Fibroblast of skin of left biceps (primary cell): ENCODE measurements at places on chromosomes 12 and 14.

DNA sequence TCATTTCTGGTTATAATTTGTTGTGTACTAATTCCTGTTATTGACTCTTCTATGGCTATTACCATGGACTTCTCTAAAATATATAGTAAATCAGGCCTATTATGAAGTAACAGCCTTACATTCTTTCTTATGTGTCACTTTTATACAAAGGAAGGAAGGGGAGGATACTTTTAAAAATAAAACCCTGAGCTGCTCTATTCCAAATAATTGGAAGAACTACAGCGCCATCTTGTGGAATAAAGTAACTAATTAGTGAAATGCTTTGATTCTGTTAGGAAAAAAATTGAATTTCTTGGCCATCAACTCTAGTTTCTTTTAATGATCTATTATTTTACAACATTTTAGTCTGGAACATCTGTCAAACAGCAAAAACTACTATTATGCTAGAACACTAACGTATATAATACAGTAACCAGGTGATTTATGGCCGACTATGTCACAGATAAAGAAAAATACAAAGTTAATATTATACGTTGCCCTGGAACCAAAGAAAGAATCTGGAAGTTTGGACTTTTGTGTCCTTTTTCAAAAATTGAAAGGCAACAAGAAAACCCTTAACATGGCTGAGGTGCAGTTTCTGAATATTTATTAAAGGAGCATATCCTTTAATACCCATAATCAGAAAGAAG is 55.0 kb upstream of the NELL2 start:
- peak; percentile 37 for DNase-seq

GRCh38 chr14:65403231-65403630 is 9.3 kb upstream of the FUT8 start:
- peak; percentile 33 for DNase-seq

- DNase-seq = no peak
Measured at GRCh38 chr14:75426332-75427125, 1.3 kb upstream of the JDP2 start.

GRCh38 chr14:77011245-77011644 is 17.3 kb downstream of the IRF2BPL start:
- no peak for DNase-seq

DNA sequence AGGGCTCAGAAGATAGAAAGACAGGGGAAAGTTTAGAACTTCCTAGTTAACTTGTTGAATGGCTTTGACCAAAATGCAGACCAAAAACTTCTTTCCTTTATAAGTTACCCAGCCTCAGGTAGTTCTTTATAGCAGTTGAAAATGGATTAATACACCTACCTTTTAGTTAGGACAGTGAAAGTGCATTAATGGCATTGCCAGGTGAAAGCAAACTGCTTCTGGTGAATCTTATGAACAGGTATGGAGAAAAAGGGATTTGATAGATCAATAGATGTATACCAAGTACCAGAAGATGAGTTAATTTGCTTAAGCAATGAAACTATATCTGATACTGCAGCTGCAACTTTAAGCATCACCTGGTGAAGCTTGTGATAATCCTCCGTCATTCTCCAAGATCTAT is 14.2 kb upstream of the STYK1 start:
- no peak for DNase-seq
